ENCODE measurements at places on chromosomes 11 and 22.
A peak's percentile ranks its signal among the peaks of the same experiment; 100 is the strongest.

DNA sequence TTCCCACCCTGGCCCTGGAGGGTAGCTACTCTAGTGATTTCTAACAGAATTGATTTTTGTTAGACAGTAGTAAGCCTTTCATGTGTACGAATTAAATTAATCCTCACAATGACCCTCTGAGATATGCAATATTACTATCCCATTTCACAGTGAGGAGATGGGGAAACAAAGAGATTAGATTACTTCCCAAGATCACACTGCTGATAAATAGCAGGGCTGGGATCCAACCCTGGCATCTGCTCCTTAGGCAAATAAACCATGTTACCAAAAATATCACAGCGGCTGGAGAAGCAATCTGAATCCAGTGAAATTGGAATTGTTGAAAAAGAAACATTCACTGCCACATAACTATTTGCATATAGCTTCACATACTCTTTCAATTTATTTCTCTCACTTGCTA lies 12.8 kb upstream of the CAVIN3 start:
- no peak for DNase-seq

- no peak for DNase-seq
Measured at GRCh38 chr22:43955883-43956782, 891 bp downstream of the SAMM50 start.

DNA sequence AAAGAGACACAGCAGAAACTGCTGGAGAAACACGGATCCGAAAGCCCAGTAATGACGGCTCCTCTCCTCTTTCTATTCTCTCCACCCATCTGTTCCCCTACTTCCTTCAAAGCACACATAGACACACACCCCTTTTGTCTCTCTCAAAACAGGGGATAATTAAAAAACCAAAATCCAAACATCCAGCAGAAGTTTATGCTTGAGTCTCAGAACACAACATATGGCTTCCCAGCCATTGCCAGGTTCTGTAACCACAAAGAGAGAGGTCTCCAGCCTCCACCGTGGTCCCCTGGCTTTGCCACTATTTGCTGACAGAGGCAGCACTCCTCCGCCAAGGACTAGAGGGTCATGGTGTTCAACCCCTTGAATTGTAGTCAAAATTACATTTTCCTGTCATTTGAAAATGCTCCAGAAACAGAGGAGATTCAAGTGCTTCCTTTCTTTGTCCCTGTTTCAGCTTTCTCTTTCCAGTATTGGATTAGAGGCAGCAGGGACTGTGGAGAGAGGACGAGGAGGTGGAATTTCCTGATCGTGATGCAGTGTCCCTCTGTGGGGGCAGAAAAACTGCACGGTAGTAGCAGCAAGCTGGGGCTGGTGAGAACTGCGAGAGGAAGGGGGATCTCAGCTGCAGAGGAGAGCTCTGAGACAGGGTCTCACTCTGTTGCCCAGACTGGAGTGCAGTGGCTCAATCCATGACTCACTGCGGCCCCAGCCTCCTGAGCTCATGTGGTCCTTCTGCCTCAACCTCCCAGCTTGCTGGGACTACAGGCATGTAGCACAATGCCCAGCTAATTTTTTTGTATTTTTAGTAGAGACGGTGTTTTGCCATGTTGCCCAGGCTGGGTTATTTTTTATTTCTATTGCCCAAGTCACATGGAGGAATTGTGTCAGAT lies 60.3 kb downstream of the UBASH3B start:
- DNase-seq = no peak

DNA sequence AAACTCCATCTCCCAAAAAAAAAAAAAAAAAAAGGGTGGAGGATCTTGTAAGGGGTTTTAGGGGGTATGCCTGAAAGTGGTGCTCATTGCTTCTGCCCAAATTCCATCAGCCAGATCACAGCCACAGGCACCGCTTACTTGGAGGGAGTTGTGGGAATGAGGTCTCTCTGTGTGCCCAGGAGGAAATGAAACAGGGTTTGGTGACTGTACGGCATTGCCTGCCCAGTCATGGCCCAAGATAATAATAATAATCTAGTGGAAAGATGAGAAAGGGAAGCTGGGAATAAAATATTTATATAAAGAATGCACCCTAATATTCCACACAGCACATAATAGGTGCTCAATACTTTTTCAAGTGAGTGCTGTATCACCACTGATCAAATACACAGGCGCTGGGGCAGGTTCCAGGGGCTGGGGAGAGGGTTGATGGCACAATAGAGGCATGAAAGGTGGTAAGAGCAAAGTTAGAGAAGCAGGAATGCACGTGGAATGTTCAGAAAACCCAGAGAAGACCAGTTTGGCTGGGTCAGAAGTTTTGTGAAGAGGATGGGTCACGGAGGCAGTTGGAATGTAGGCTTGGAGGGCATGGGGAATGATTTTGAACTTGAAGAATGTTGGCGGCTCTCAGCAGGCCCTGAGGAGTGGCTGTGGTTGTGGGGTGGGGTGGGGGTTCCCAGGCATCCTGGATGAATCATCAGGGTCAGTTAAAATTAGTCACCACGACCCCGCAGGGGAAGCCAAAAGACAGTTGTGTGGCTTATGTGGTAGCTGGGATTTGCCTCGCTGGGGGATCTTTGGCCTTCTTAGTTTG lies 12.5 kb upstream of the MB start:
- DNase-seq = peak; percentile 8

DNA sequence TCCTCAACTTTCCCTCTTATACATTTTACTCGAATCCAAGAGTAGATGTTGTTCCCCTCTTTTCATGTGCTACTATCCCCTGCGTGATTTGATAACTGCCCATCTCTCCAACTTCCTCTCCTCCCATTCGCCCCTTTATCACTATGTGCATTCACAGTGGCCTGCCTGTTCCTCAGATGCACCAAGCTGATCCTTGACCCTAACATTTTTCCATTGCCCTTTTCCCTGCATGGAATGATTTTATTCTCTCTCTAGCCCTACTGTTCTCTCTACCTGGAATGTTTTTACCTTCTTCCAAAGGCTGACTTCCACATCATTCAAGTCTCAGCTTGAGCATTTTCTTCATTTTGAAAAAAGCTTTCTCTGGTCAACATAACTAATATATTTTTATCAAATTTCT lies 15.8 kb upstream of the BBOX1 start:
- no peak for DNase-seq

DNA sequence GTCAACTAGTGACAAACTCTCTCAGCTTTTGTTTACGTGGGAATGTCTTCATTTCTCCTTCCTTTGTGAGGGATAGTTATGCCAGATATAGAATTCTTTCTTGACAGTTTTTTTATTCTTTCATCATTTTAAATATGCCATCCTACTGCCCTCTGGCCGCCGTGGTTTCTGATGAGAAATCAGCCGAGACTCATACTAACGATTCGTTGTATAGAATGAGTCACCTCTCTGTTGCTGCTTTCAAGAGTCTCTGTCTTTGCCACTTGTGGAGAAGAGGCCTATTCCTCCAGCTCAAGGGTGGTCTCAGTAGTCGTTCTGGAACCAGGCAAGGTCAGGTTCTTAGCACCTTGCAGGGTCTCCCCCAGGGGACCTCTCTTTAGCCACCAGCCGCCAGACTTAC lies 8.0 kb downstream of the MYO7A start:
- DNase-seq = no peak

DNA sequence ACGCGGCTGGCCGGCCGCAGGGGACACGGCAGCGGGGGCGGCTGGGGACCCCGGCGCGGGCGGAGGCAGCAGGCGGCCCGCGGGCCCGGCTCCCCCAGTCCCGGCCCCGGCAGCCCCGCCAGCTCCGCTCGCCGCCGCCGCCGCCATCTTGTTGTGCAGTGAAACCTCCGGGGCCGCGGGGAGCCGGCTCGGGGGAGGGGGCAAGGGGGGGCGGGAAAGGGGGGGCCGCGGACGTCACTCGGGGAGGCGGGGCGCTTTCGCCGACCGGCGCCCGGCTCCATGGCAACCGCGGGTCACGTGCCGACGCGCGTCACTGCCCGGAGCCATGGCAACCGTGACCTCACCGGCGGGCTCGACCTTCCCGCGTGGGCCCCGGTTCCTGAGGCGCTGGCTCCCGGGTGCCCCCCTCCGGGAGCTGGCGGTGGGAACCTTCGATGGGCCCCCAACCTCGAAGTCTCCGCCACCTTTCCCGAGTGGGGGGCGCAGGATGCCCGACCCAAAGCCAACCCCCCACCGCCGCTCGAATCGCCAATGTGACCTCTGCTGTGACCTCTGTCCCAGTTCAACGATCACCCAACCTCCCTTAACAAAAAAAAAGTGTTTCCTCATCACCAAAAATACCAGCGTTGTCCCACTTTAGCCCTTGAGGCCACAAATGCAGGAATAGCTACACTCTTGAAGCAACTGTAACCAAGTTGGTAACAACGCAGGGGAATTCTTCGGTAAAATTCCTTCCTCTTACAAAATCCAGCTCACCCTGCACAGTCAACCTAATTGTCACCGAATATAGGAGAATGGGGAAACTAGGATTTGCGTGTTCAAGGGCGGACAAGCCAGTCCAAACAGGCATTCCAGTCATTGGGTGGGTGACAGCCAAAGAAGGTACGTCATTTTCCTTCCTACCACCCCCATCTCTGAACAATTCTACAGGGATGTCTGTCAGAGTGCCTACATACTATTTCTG lies at the start of gene SIK3:
SIK3 (minus strand) TSS at position 160 of the 964 bp plus-strand sequence; CDS start at position 147, 13 bp downstream.
- DNase-seq = peak; percentile 78

- no peak for DNase-seq
Measured at GRCh38 chr11:114180301-114181055, 115.7 kb upstream of the NNMT start.

DNA sequence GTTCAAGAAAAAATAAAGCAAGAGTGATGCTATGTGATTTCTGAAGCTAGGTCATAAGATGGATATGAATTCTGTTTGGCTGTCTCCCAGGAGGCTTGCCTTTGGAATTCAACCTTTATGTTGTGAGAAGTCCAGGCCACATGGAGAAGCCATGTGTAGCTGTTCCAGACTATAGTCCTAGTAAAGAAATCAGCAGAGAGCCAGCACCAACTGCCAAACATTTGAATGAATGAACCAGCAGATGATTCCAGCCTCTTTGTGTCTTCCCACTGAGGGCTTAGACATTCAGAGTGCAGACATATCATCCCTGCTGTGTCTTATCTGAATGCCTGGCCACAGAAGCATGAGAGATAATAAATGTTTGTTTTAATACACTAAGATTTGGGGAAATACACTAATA lies 1150.6 kb downstream of the DLG2 start:
- no peak for DNase-seq

DNA sequence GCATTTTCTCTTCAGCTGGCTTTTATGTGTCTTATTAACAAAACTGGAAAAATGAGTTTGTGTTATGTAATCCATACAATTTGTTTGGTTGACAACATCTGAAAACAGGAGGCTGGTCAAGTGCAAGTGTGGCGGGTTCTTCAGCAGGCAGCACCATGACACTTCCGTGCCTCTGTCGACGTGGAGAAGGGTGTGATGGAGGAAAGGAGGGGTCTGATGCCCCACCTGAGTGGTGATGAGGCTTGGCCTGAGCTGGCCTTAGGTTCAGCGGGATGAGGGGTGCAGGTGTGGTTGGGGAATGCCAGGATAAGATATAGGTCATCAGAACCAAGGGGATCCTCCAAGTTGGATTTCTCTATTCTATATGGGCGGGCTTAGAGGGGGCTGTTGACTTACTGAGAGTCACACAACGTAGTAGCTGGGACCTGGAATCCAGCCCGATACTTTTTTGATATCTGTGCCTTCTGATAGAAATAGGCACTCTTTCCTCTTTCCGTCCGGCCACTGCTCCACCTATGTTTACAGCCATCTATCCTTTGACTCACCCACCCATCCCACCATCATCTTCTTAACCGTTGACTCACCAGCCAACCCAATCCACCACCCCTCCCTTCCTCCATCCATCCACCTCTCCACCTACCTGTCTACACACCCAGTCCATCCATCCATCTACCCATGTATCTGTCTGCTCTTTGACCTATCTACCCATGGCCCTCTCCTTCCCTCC lies 29.0 kb downstream of the SHANK3 start:
- no peak for DNase-seq

- DNase-seq = no peak
Measured at GRCh38 chr11:74135127-74135840, 35.5 kb downstream of the C2CD3 start.

DNA sequence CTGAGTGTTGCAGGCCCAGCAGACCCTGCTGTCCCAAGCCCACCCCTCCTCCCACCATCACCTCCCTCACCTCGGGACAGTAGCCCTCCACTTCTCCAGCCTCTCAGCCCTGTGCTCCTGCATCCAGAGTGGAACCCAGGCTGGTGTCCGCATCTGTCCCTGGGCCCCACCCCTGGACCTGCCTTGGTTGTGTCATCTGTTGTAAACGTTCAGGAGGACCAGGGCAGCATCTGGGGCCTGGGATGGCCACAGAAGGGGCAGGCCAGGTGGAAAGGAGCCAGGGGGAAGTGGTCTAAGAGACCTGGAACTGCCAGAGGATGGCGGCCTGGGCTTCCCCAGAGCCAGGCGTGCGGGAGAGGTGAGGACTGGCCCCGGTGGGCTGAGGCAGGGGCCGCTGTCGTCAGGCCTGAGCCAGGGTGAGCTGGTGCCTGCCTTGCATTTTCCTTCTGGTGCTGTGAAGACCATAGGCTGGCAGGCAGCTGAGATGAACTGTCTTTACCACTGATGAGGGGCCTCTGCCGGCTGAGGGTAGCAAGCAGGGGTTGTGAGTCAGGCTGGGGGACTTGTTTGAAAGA lies 26.1 kb upstream of the MGAT3 start:
- no peak for DNase-seq

- no peak for DNase-seq
Measured at GRCh38 chr22:29480512-29481264, 670 bp downstream of the NEFH start.

DNA sequence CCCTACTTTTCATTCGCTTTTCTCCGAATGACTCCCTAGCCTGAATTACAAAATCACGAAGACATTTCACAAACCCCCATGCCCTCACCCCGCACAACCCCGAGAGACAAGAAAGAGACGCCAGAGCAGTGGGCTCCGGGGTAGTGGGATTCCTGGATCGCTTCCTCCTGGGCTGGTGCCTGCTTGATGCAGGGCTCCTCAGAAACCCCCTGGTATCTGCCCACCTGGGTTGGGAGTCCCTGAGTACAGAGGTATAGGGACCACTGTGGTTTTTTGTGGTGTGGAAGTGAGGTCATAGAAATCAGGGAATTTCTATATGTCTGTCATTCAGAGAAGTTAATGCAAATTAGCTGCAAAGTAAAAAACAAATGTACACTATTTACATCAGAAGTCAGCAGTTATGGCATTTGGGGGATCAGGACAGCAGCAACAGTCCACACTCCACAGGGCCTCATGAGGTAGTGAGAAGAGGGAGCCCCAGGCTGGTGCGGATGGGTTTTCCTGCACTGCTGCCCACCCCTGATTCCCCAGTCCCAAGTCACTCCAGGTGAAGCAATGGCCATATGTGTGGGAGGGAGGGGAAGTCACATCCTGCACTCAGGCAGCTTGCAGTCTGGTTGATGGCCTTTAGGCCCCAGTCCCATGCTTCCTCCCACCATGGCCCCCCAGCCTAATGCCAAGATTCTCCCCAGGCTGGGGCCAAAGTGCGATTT lies 39.6 kb downstream of the BUD13 start:
- no peak for DNase-seq

DNA sequence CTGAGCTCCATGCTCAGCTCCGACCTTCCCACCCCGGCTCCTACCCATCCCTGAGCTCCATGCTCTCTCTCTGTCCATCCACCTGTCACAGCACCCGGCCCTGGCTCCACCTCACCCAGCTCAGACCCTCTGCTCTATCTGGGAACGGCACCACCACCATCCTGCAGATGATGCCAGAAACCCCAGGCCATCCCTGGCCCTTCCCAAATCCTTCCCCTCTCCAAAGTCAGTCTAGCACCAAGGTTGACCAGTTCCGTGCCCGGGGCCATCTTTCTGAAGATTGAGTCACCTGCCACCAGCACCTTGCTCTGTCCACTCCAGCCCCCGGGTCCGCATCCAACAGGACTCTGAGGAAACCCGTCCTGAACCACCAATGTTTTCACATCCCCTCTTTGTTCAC lies 969.6 kb downstream of the BRD1 start:
- DNase-seq = no peak
